ENCODE measurements at places on chromosomes 16 and 17.

GRCh38 chr16:51155199-51155607 lies 4.1 kb upstream of the SALL1 start:
- no peak for DNase-seq

- DNase-seq = no peak
Observed at GRCh38 chr17:81500047-81500446, 12.6 kb downstream of the ACTG1 start.

GRCh38 chr17:29141514-29141876 lies 38.7 kb downstream of the MYO18A start:
- no peak for DNase-seq

GRCh38 chr16:1960665-1961630 lies 1.6 kb downstream of the NDUFB10 start:
- DNase-seq = peak; percentile 88

GRCh38 chr16:7755347-7755882 lies 422.8 kb downstream of the RBFOX1 start:
- no peak for DNase-seq
